ENCODE measurements at places on chromosomes 3 and 15. TPM values are rescaled to one million over a fixed set of nuclear protein-coding genes. Genes with fewer than 3 reads are reported as not detected.

PLA2G4E gene
- total RNA-seq: not detected

SSR3 gene
- total RNA-seq: 205 TPM

HIGD2B gene
- 0.68 TPM for total RNA-seq

KY gene
- not detected for total RNA-seq

THAP10 gene
- total RNA-seq: 0.19 TPM

TLR9 gene
- 0.86 TPM for total RNA-seq

QTRT2 gene
- 28.9 TPM for total RNA-seq

PCBP4 gene
- 11.3 TPM for total RNA-seq

LDHAL6B gene
- total RNA-seq: not detected

RNF111 gene
- total RNA-seq: 21.0 TPM

NPAP1 gene
- not detected for total RNA-seq

SEC22C gene
- total RNA-seq: 42.3 TPM

SERPINI1 gene
- 1.4 TPM for total RNA-seq

IL17RD gene
- not detected for total RNA-seq

AADACL2 gene
- not detected for total RNA-seq

SLC26A6 gene
- total RNA-seq: 110 TPM

SYNM gene
- 0.43 TPM for total RNA-seq

LMCD1 gene
- 2.5 TPM for total RNA-seq

TICRR gene
- 22.8 TPM for total RNA-seq

APOD gene
- total RNA-seq: 0.54 TPM

EPHA6 gene
- not detected for total RNA-seq

HSPBAP1 gene
- total RNA-seq: 5.3 TPM

ARRDC4 gene
- total RNA-seq: 0.60 TPM

CCR3 gene
- not detected for total RNA-seq

TEX9 gene
- 1.5 TPM for total RNA-seq

NOX5 gene
- not detected for total RNA-seq

CATSPER2 gene
- total RNA-seq: 8.1 TPM

MYRIP gene
- total RNA-seq: not detected

GCSAM gene
- 23.7 TPM for total RNA-seq

EMC7 gene
- 39.5 TPM for total RNA-seq

EOGT gene
- total RNA-seq: 7.9 TPM

DUOXA2 gene
- total RNA-seq: not detected

SLCO2A1 gene
- total RNA-seq: not detected

POLQ gene
- total RNA-seq: 8.9 TPM

CCR2 gene
- total RNA-seq: 0.19 TPM

CCR1 gene
- not detected for total RNA-seq

ATP13A3 gene
- 106 TPM for total RNA-seq

CSNK1G1 gene
- 26.6 TPM for total RNA-seq

SLC22A14 gene
- not detected for total RNA-seq

FMN1 gene
- total RNA-seq: 1.1 TPM

CCDC13 gene
- total RNA-seq: 0.70 TPM

ATP2B2 gene
- total RNA-seq: not detected

SLC9A9 gene
- total RNA-seq: 2.3 TPM

HPS3 gene
- 23.2 TPM for total RNA-seq

B3GNT5 gene
- 56.4 TPM for total RNA-seq

TMIE gene
- total RNA-seq: 0.84 TPM

MUC13 gene
- not detected for total RNA-seq

TMOD2 gene
- 3.6 TPM for total RNA-seq

SPINK8 gene
- total RNA-seq: not detected

SLC6A11 gene
- total RNA-seq: not detected

ROPN1 gene
- total RNA-seq: not detected
